ENCODE measurements at places on chromosomes 16 and 17.

DNA sequence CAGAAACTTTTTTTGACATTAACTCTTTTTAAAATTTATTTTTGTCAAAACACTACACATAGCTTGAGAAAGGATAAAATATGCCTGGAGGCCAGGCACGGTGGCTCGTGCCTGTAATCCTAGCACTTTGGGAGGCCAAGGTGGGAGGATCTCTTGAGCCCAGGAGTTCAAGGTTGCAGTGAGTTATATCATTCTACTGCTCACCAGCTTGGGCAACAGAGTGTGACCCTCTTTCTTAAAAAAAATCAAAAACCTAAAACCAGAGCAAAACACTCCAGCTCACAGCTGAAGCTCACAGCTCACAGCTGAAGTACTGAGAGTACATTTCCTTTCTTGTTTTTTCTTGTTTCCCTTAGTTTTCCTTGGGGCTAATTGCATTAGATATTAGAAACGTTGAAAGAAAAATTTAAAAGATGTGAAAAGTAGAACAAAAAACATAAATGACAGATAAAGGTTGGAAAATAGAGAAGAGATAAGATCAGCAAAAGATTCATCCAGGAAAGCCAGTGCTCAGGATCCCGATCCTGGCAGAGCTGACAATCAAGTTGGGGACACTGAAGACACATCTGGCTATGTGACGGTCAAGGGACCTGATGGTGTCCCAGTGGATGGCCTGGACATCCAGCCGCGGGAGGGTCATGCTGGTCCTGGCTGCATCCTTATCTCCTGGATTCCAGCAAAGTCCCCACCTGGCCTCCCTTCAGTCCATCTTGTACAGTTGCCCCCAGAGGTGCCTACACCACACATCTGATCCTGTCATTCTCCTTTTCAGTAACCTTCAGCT lies 9.8 kb downstream of the CHST6 start:
- DNase-seq: no peak

DNA sequence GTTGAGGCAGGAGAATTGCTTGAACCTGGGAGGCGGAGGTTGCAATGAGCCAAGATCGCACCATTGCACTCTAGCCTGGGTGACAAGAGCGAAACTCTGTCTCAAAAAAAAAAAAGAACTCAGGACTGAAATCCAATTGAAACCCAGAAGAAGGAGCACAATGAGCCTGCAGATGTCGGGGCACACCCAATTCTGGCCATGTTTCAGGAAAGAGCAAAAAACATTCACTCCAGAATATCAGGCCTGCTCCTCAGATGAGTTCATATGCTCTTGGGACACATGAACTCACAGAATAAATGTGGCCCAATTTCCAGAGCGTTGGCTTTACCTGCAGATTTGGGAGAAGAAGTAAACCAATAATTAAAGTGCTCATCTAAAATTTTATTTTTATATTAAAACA lies 3.0 kb upstream of the CMTM2 start:
- no peak for DNase-seq

- DNase-seq: peak; percentile 89
Measured at GRCh38 chr17:63405741-63406261, 40.3 kb downstream of the CYB561 start.

GRCh38 chr17:74042744-74043486 lies 160.6 kb upstream of the RPL38 start:
- DNase-seq: peak; percentile 65

DNA sequence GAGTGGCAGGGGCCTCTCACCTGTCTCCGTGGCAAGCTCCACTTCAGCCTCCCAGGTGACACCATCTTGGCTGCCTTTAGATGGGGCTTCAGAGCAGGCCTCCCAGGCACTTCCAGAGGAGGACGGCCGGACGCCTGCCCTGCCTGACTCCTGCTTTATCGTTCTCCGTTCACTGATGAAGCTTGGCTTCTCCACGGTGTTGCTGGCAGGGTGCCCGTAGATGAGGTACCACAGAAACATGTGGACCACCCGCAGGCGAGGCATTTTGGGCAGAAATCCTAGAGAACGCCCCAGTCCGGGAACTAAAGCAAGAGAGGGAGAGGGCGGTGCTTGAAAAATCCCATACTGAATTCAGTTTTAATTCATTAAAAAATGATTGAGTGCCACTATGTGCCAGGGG lies 54.5 kb downstream of the GTF3C1 start:
- DNase-seq: peak; percentile 40

DNA sequence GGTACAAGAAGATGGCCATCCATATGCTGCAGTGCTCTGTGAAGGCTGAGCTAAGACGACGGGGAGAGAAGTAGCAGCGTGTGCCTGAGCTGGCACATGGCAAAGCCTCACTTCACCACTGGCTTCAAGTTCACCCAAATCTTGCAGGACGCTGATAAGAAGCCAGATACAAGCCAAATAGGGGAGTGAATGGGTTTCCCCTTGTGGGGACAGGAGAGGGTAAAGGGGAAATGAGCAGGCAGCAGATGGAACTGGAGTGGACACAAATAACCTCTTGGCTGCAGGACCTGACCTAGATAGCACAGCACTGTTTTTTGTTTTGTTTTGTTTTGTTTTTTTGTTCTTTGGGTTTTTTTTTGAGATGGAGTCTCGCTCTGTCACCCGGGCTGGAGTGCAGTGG lies 21.0 kb upstream of the PITPNA start:
- no peak for DNase-seq

DNA sequence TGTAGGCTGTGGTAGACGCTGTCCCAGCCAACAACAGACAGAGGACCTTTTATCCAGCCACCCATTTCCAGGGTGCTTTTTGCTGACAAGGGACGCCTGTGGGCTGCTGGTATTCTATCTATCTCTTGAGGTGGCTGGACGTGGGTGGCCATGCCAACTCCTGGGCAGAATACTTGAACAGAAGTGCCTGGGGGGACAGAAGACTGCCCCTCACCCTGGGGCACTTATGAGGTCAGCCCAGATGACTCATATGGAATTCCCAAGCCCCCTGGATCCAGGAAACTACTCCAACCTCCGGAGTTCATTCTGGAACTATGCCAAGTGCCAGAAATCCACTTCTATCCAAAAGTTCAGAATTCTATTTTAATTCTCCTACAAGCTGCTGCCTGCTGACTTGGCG lies 61.3 kb downstream of the CDRT4 start:
- no peak for DNase-seq

- no peak for DNase-seq
Measured at GRCh38 chr17:8066841-8067775, 20.4 kb downstream of the ALOX12B start.

GRCh38 chr16:1342526-1343427 lies 8.9 kb downstream of the TSR3 start:
- DNase-seq: peak; percentile 94

- DNase-seq: no peak
Measured at GRCh38 chr17:73715769-73716168, 71.5 kb upstream of the SDK2 start.

- no peak for DNase-seq
Measured at GRCh38 chr16:17333229-17333628, 137.5 kb downstream of the XYLT1 start.

GRCh38 chr17:43021741-43022512 lies at the start of gene VAT1:
Gene VAT1 (minus strand): TSS chr17:43022385. CDS start chr17:43022322, 63 bp downstream.
- peak; percentile 71 for DNase-seq

DNA sequence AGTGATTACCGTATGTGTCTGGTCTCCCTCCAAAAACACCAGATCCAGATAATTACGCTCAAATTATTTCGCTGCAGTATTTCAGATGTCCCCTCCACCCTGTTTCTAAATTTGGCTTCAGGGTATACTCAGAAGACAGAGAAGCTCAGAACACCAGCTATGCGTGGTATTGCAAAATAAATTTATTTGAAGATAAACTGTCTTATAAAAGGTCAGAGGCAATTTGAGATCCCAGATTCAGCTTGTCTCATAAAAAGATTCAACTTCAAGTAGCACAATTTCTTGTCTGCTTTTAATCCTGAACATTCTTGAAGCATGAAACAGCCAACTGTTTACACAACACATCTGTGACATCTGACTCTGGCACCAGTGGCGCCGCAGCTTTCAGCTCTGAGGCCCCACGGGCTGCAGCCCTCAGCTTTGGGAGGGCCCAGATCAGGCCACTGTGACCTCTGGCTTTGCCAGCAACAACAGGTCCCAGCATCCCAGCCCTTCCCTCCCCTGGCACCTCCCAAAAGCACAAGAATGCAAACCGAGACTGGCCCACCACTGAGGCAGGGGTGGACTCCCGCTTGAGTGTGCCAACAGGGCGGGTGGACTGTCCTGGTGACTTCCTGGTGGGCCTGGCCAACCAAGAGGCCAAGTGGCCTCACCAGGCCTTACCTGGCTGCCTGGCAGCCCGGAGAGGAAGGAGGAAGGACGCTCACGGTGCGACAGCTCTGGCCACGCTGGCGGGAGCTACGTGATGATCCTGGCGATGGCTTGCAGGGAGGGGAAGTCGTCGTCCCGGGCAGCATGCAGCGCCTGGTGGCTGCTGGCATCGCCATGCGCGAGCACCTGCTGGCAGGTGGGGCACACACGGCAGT lies 8.0 kb downstream of the SYNGR3 start:
- DNase-seq: peak; percentile 78

GRCh38 chr17:77182205-77183172 lies 41.7 kb downstream of the SEC14L1 start:
- DNase-seq: no peak

GRCh38 chr17:11608396-11608795 lies 10.1 kb downstream of the DNAH9 start:
- DNase-seq: peak; percentile 46

DNA sequence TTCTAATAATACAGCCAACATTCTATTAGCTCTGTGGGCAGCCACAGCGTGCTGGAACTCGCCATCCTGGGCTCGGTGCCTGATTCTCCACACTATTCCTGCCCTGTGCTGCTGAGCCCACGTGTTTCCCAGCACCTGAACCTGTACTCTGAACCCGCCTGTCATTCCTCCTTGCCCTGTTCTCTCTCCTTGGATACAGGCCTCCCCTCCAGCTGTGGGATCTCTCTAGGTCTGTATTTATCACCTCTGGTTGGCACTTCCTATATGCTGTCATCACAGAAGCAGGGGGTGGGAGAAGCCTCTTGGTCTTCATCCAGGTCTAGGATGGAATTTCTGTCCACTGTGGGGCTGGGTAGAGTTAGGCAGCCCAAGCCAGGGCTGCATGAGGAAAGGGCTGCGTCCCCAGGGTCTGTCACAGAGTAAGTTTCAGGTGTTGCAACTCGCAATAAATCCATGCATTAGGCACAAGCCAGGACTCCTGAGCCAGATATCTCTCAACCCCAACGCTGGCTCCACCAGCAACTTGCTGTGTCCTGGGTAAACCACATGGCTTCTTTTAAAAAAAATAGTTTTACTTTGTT lies 56.0 kb downstream of the ABAT start:
- DNase-seq: no peak

GRCh38 chr16:85146922-85147651 lies 34.8 kb upstream of the CIBAR2 start:
- no peak for DNase-seq

DNA sequence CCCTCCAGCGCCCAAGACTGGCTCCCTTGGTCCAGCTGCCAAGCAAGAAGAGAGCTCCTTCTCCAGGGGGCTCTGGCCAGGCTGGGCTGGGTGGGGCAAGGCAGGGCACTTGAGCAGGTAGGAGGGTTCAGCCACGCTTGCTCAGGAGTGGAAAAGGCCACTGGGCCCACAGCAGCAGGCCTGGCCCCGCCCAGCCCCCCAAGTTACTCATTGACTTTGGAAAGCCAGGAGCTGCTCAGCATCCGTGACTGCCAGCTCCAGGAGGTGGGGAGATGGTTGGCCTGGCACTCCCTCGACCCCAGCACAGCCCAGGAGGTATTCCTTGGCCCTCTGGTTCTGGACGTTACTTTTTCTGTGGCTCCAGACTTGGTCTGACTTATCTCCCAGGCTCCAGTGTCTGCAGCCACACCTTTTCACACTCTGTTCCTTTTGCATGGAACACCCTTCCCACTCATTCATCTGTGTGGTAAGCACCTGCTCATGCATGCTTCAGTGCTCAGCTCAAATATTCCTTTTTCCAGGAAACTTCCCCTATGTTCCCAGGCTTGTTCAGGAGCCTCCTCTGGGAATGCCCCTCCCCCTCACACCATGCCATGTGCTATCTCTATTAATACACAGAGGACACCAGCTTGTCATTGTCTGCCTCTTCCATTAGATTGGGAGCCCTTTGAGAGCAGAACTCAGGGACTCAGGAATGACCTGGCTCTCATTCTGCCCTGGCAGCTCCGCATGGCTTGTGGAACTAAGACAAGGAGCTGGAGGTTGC lies at the start of gene CDH16:
CDH16 (minus strand) TSS at position 83 of the 766 bp plus-strand sequence. CDS start 820 bp downstream, outside the sequence.
- DNase-seq: no peak

DNA sequence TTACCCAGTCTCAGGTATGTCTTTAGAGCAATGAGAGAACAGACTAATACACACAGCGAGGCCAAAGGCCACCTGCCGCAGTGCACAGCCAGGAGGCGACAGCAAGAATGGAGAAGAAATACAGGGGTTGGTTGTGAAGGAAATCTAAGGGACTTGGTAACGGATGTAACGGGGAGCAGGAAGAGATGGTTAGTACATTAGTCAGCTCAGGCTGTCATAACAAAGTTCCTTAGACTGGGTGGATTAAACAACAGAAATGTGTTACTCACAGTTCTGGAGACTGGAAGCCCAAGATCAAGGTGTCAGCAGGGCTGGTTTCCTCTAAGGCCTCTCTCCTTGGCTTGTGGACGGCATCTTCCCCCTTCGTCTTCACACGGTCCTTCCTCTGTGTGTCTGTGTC lies 47.1 kb downstream of the TVP23C start:
- peak; percentile 96 for DNase-seq

GRCh38 chr17:44144966-44145739 lies 3.4 kb downstream of the HROB start:
- DNase-seq: peak; percentile 88

DNA sequence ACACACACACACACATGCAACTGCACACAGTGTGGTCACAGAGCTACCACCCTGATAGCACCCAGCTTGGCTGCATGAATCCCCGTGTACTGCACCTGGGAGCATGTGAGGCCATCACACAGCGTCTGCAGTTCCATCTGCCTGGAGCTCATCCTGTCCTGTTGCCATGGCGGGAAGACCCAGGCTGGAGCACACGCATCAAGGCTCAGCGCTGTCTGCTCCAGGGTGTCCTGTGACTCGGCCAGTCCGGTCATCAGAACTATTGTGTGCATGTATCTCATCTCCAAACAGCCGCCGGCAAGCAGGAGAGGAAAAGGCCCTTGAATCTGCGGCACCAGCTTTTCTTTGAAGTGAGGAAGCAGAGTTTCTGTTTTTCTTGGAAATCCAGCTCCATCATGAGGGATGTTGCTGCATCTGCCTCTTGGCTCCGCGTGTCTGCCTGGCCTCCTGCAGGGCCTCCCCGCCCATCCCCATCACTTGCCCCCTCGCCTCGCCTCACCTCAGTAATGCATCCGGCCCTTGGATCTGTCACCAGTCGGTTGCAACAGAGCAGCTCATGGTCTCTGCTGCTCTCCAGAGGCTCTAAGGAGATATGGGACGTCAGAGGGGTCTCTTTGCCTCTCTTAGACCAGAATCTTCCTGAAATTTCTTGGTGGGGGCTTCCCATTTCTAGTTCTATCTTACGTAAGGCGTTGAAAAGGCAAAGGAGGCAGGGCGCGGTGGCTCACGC lies 23.7 kb downstream of the CACNG4 start:
- no peak for DNase-seq

All from iris pigment epithelial cell (primary cell).